ENCODE measurements at places on chromosomes 1 and 21.

GRCh38 chr1:3390291-3390690, 64.2 kb upstream of the ARHGEF16 start:
- DNase-seq = no peak

GRCh38 chr1:150186789-150187559, 37.3 kb downstream of the PLEKHO1 start:
- DNase-seq = peak; percentile 51

GRCh38 chr1:229757226-229757625, 131.2 kb downstream of the URB2 start:
- no peak for DNase-seq

- DNase-seq = no peak
Measured at GRCh38 chr21:34812504-34813265, 143.9 kb downstream of the CLIC6 start.

GRCh38 chr1:155009221-155009711, 6.7 kb downstream of the ZBTB7B start:
- no peak for DNase-seq

- DNase-seq = peak; percentile 97
Measured at GRCh38 chr1:150561254-150561973, 12.2 kb downstream of the ADAMTSL4 start.

GRCh38 chr1:109113590-109114341, at the start of gene ELAPOR1:
Gene ELAPOR1, plus strand, starts transcription at chr1:109114115. Its CDS starts 69 bp downstream, at chr1:109114184.
- peak; percentile 25 for DNase-seq

DNA sequence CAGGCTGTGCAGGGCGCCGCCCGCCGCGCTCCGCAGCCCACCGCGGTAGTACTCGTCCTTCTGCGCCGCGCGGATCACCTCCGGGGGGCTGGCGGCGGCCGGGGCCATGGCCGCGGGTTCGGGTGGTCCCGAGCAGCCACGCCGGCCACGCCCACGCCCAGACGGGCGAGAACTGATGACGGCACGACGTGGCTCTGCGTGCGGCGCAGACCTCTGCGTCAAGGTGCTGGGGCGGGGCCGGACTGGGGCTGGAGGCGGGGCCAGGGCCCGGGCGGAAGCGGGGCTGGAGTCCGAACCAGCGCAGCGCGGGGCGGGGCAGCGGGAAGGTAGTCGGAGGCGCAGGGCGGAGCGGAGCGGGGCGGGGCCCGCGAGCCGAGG, at the start of gene PEX10:
Gene PEX10 (minus strand): TSS at position 170 of the 378 bp plus-strand sequence. CDS start 62 bp downstream, at position 108.
- DNase-seq = peak; percentile 96

- no peak for DNase-seq
Measured at GRCh38 chr21:20538039-20538658, 460.1 kb upstream of the NCAM2 start.

DNA sequence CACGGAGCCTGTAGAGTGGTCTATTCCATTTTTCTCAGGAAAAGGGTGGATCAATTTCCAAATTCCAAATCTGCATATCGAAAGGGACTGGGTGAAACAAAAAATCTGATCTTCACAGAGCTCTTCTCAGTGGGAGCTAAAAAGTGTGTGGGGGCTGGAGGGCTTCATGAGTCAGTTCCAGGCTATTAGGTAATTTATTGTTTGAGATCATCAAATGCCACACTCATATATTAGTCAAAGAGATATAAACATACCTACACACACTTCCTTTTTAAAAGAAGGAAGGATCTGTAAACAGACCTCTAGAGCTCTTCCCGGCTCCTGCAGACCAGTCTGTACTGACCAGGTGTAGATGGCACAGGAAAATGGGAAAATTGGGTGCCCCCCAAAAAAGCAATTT, 175.4 kb downstream of the ZBTB18 start:
- DNase-seq = no peak

DNA sequence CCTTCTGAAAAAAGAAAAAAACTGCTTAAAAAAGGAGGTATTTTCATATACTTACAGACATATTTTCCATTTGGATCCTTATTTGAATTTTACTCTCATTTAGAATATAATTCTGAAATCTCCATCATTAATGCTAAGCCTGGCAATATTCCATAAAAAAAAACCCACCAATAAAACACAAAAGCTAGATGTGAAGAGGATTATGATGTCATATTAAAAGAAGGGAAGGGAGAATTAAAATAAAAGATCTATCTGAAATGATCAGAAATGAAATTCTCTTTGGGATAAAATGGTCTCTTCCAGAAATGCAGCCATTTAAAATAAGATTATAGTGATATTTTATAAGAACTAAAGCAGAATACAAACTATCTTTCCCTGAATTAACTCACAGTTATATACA, 206.7 kb upstream of the CAMK1G start:
- DNase-seq = no peak

DNA sequence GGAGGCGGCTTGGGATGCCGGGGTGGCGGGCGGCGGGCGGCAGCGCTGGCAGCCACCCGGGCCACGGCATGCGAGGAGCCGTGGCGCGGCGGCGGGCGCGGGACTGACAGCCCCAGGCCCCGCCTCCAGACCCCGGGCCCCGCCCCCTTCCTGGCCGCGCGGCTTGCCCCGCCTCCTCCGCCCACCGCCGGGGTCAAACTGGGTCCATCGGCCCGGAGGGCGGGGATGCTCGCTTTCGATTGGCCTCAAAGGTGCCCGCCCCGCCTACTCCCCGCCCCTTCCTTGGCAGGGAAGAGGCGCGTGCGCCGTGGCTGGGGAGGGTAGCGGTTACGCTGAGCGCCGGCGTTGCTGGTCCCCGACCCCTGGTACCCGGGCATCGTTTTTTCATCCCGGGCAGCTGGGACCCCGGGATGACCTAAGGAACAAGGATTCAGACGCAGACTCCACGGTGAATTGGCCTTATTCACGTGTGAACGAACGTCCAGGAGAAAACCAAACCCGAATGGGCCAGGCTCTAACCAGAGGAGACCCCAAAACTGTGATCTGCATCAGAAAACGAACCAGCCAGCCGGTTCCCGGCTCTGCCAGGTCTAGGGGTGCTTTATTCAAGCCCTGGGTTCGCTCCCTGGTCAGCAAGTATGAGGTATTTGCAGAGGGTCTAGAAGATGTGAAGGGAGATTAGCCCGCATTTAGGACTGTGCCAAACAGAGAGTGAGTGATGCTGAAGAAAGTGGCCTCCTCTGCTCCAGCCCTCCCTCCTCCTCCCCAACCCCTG, 117.2 kb upstream of the GUCA2B start:
- DNase-seq = peak; percentile 93

DNA sequence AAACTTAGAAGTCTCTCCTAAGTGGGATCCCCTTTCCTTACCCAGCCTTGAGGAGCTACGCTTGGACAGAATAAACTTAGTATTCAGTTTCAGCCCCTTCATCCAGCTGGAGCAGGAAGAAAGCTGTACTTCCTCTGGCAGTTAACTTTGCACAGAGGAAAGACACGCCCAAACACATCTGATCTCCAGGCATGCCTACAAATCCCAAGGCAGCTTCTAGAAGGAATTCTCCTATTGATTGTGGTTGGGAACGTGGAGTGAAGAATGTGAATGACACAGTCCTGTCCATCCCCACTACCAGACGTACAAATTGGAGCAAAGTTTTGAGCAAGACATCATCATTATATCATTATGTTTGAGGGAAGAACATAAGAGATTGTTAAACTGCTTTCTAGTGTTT, 6.6 kb upstream of the AK4 start:
- DNase-seq = peak; percentile 23

DNA sequence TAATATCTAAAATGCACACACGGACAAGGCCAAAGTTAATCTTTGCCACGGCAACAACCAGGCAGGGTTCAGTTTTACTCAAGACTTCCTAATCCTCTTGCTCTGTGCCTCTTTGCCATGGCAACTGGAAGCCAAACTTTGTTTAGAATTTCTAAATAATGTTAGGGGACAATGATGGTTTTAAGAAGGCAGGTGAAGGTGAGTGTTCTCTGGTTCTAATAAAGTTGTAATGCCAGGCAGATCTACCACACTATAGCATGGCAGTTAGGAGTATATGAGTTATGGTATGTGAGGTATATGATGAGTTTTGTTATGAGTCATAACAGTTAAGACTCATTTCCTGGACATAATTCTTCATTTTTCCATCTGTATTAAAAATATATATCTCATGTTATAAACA, 2.7 kb downstream of the PTPRC start:
- no peak for DNase-seq

DNA sequence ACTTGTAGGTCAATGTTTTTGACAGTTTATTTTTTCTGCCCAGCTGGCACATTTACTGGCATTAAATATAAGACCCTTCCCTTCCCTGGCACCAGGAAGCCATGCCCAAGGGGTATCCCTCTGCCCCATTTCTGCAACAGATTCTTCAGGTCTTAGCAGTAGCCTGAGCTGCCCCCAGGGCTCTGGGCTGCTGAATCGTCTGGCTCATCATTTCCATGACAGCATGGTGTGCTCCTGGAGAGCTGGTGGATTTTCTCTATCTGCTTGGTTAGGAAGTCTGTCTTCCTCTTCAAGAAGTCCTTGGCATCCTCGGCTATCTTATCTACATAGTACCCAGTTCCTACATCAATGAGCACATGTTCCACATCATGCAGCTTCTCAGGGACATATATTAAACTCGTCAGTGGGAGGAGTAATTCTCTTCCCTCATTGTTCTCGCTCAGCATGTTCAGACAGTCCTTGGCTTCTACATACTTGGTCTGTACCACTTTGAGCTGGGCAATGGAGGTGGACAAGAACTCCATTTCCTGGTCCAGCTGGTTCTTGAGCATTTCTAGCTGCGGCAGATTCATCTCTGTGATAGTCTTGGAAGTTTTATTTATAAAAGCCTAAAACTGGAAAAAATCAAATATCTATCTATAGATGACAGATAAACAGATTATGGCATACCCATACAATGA, 23.5 kb downstream of the MIA3 start:
- no peak for DNase-seq

- DNase-seq = peak; percentile 61
Measured at GRCh38 chr1:21909787-21910503, 27.2 kb downstream of the HSPG2 start.

- no peak for DNase-seq
Measured at GRCh38 chr1:12518931-12519692, 98.9 kb downstream of the DHRS3 start.
